ENCODE measurements at places on chromosomes 16 and 17. TPM values are rescaled to one million over a fixed set of nuclear protein-coding genes. Genes with fewer than 3 reads are reported as not detected.

- no peak for DNase-seq
- H3K4me1 ChIP-seq, result peaks cover 3% of the 10 kb centered on the region
- no peak overlapping the region for H3K4me3 ChIP-seq
- no peak overlapping the region for H3K27ac ChIP-seq
Observed at GRCh38 chr16:50208460-50208931, 55.4 kb downstream of the TENT4B start.

- H3K27ac ChIP-seq, result no peak overlapping the region
- no peak overlapping the region for H3K4me3 ChIP-seq
Observed at GRCh38 chr17:57078274-57078673, 6.8 kb upstream of the AKAP1 start.

GRCh38 chr17:69900829-69901228 is 174.2 kb upstream of the KCNJ16 start:
- H3K27me3 ChIP-seq, result no peaks in the 10 kb centered on the region
- no peaks in the 10 kb centered on the region for H3K4me1 ChIP-seq
- no peak overlapping the region for H3K27ac ChIP-seq
- H3K4me3 ChIP-seq, result no peak overlapping the region
- DNase-seq, result no peak

DNA sequence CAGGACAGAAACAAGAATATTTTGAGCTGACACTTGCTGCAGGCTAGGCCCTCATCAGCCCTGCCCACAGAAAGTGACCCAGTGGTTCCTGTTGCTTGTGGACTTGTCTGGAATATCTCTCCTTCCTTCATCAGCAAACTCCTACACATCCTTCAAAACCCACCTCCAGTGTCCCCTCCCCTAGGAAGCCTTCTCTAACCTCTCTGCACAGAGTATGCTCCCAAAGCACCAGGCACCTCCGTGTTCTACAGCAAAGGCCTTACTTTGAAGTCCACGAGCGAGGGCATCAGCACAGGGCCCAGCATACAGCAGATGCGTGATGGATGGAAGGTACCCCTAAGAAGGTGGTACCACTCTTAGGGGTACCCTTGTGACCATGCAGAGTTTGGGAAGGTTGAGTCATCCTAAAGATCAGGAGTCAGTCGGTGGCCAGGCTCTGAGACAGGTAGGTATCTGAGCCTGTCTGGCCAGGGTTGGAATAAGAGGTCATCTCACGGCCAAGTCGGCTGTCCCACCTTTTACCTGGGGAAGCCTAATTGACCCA is 2.0 kb downstream of the CCDC102A start:
- no peaks in the 10 kb centered on the region for H3K36me3 ChIP-seq
- no peak overlapping the region for H3K4me3 ChIP-seq
- peak overlapping the region; percentile 100 for H3K27ac ChIP-seq
- peaks cover 88% of the 10 kb centered on the region for H3K4me1 ChIP-seq
- H3K27me3 ChIP-seq, result no peaks in the 10 kb centered on the region
- DNase-seq, result no peak

DNA sequence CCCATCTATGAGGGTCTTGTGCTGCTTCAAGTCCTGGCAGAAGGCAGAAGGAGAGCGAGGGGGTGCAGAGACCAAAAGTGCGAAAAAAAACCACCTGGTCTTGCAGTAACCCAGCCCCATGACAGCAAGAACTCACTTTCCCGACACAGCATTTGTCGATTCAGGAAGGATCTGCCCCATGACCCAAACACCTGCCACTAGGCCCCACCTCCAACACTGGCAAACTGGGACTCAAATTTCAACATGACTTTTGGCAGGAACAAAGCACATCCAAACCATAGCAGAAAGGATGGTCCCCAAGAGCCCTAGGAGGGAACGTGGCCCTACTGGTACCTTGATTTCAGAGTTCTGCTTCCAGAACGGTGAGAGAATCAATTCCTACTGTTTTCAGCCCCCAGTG is 34.7 kb upstream of the KLHDC4 start:
- no peak overlapping the region for H3K27ac ChIP-seq
- no peak overlapping the region for H3K4me3 ChIP-seq
- H3K27me3 ChIP-seq, result no peaks in the 10 kb centered on the region
- DNase-seq, result no peak

DNA sequence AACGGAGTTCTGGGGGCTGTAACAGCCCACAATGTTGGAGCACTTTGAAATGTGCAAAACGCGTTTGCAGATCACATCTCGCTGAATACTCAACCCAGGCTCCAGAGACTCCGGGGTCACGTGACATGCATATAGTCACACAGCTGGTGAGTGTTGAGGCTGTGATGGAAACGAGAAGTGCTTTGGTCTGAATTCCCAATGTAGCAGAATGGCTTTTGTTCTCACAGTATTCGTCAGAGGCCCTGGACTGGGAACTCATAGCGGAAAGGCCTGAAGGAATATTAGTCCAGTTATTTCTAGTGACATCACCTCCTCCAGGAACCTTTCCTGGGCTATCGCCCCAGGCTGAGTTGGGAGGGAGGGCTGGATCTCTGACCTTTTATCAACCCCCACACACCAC is 95.8 kb upstream of the CRHR1 start:
- no peak overlapping the region for H3K4me3 ChIP-seq
- H3K36me3 ChIP-seq, result no peaks in the 10 kb centered on the region
- H3K27ac ChIP-seq, result no peak overlapping the region
- H3K27me3 ChIP-seq, result peaks cover 2% of the 10 kb centered on the region
- no peak for DNase-seq
- H3K4me1 ChIP-seq, result no peaks in the 10 kb centered on the region

- H3K36me3 ChIP-seq, result no peaks in the 10 kb centered on the region
- H3K27ac ChIP-seq, result peak overlapping the region; percentile 26
- peaks cover 20% of the 10 kb centered on the region for H3K4me1 ChIP-seq
- no peaks in the 10 kb centered on the region for H3K27me3 ChIP-seq
Observed at GRCh38 chr17:49850772-49851386, 3.0 kb upstream of the TAC4 start.

- H3K4me3 ChIP-seq, result no peak overlapping the region
- H3K27me3 ChIP-seq, result no peaks in the 10 kb centered on the region
- H3K4me1 ChIP-seq, result peaks cover 60% of the 10 kb centered on the region
- no peak for DNase-seq
- H3K27ac ChIP-seq, result peak overlapping the region; percentile 97
Observed at GRCh38 chr17:17749921-17750320, 68.7 kb downstream of the RAI1 start.

DNA sequence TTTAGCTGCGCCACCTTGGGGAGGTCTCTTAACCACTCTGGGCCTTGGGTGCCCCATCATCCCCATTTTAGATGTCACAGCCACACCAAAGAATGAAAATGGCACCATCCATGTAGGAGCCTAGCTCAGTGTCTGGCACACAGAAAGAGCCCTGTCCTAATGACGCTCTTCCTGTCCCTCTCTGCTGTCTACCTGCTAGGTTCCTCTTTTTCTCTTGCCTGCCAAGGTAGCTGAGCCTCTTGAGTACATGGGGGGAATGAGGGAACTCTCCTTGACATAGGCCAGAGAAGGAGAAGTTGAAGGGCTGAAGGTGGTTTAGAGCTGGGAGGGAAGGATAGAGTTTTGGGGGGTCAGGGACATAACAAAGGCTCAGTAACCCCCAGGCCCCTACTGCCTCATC is 1.8 kb downstream of the RUNDC3A start:
- no peak overlapping the region for H3K27ac ChIP-seq
- no peak overlapping the region for H3K4me3 ChIP-seq
- no peaks in the 10 kb centered on the region for H3K36me3 ChIP-seq
- no peak for DNase-seq

DNA sequence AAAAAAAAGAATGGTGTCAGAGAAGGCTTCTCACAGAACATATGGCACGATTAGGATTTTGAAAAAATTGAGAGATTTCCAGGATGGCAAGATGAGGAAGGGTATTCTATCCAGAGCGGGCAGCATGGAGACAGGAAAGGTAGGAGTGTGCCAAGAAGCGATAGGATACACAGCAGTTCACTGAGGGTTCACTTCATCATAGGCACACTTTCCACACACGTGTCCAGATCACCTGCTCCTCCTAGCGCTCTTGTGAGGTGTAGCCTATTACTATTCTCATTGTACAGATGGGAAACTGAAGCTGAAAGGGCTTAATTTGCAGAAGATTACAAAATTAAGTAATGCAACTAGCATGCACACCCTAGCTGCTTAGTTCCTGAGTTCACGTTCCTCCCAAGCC is 6.2 kb upstream of the ELAC2 start:
- DNase-seq, result no peak
- no peak overlapping the region for H3K27ac ChIP-seq
- H3K36me3 ChIP-seq, result no peaks in the 10 kb centered on the region
- no peak overlapping the region for H3K4me3 ChIP-seq
- peaks cover 11% of the 10 kb centered on the region for H3K27me3 ChIP-seq
- peaks cover 7% of the 10 kb centered on the region for H3K4me1 ChIP-seq

- DNase-seq, result no peak
- no peaks in the 10 kb centered on the region for H3K27me3 ChIP-seq
- no peak overlapping the region for H3K4me3 ChIP-seq
- no peaks in the 10 kb centered on the region for H3K4me1 ChIP-seq
Observed at GRCh38 chr17:13337864-13338371, 263.8 kb downstream of the HS3ST3A1 start.

DNA sequence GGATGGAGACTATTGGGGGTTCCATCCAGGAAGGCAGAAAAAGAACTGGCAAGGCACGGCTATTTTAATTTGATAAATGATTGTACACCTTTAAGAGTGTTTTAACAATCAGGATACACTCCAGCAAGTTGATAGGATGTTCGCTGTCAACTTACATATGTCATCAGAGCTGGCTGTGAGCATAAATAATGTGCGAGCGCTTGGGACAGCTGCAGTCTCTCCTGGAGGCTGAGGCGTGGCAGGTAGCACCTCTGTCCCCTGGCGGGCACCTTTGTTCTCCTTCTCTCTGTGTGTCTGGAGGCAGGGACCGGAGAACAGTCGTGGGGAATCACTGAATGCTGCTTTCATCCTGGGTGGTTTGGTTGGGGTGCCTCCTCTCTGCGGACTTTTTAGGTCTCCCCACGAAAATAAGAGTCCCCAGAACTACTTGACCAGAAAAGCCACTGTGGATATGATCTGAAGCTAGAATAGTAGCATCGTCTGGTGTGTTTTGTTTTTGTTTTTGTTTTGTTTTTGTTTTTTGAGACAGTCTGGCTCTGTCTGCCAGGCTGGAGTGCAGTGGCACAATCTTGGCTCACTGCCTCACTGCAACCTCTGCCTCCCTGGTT is 9.4 kb downstream of the BAHCC1 start:
- peaks cover 2% of the 10 kb centered on the region for H3K4me1 ChIP-seq
- no peak overlapping the region for H3K4me3 ChIP-seq
- no peak overlapping the region for H3K27ac ChIP-seq
- no peaks in the 10 kb centered on the region for H3K27me3 ChIP-seq

- no peaks in the 10 kb centered on the region for H3K27me3 ChIP-seq
- no peak for DNase-seq
- no peaks in the 10 kb centered on the region for H3K4me1 ChIP-seq
Observed at GRCh38 chr16:51816929-51817328, 665.9 kb upstream of the SALL1 start.

GRCh38 chr16:60553090-60553757 is 1483.0 kb downstream of the CDH8 start:
- H3K4me3 ChIP-seq, result no peak overlapping the region
- no peak overlapping the region for H3K27ac ChIP-seq
- no peak for DNase-seq
- no peaks in the 10 kb centered on the region for H3K36me3 ChIP-seq

- peaks cover 15% of the 10 kb centered on the region for H3K27me3 ChIP-seq
- peak; percentile 28 for DNase-seq
- H3K4me3 ChIP-seq, result no peak overlapping the region
- H3K4me1 ChIP-seq, result no peaks in the 10 kb centered on the region
- no peaks in the 10 kb centered on the region for H3K36me3 ChIP-seq
Observed at GRCh38 chr16:21083729-21084268, 66.8 kb downstream of the DNAH3 start.

DNA sequence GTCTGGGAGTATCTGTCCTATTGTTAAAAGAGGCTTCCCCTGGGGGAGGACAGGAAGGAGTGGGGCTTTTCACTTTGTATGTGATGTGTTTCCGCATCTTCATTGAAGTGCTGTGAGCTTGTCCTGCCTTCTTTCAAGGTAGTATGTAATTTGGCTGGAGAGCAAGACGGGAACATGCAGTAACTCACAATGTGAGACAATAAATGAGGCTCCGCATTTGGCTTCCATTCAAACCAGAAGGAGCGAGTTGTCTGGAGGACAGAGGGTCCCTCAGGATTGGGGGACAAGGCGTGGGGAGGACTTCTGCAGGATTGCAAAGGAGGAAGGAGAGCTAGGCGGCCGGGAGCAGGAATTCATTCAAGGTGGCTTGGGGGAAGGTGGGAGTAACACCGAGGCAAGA is 203.5 kb downstream of the RBFOX3 start:
- no peaks in the 10 kb centered on the region for H3K36me3 ChIP-seq
- H3K4me1 ChIP-seq, result no peaks in the 10 kb centered on the region
- H3K27me3 ChIP-seq, result no peaks in the 10 kb centered on the region
- H3K4me3 ChIP-seq, result no peak overlapping the region

DNA sequence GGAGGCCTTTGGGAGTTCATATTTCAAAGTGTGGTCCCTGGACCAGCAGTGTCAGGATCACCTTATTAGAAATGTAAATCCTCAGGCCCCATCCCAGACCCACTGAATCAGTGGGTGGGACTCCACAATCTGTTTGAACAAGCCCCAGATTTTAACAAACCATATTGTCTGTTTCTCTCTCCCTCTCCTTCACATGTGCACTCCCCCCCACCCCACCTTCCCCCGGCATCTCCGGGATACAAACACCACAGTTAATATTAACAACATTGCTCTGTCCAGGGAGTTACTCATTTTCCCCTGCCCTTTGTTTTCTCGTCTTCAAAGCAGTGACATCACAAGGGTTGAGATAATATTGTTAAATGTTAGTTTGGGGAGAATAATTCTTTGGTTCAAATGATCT is 127.3 kb downstream of the KATNIP start:
- no peak overlapping the region for H3K4me3 ChIP-seq
- peaks cover 7% of the 10 kb centered on the region for H3K36me3 ChIP-seq
- H3K4me1 ChIP-seq, result no peaks in the 10 kb centered on the region
- H3K27me3 ChIP-seq, result no peaks in the 10 kb centered on the region

GRCh38 chr17:73390221-73390620 is 78.4 kb upstream of the CDC42EP4 start:
- H3K27ac ChIP-seq, result no peak overlapping the region
- H3K4me1 ChIP-seq, result no peaks in the 10 kb centered on the region
- H3K36me3 ChIP-seq, result no peaks in the 10 kb centered on the region
- DNase-seq, result no peak
- H3K4me3 ChIP-seq, result no peak overlapping the region

GRCh38 chr17:67111327-67111726 is 67.0 kb downstream of the CACNG1 start:
- no peaks in the 10 kb centered on the region for H3K4me1 ChIP-seq
- H3K4me3 ChIP-seq, result no peak overlapping the region
- H3K27me3 ChIP-seq, result no peaks in the 10 kb centered on the region
- no peak overlapping the region for H3K27ac ChIP-seq
- peaks cover 74% of the 10 kb centered on the region for H3K36me3 ChIP-seq
- no peak for DNase-seq

- H3K4me1 ChIP-seq, result peaks cover 32% of the 10 kb centered on the region
- H3K27me3 ChIP-seq, result no peaks in the 10 kb centered on the region
- no peak overlapping the region for H3K27ac ChIP-seq
Observed at GRCh38 chr16:89869911-89870310, 3.5 kb upstream of the TCF25 start.

- no peaks in the 10 kb centered on the region for H3K27me3 ChIP-seq
- H3K27ac ChIP-seq, result no peak overlapping the region
- peak overlapping the region; percentile 3 for H3K4me3 ChIP-seq
- H3K36me3 ChIP-seq, result peaks cover 74% of the 10 kb centered on the region
- no peak for DNase-seq
Observed at GRCh38 chr16:50671644-50672260, 9.4 kb downstream of the SNX20 start.

The IL21R gene
- total RNA-seq, result 44.3 TPM

The PIGS gene
- 60.9 TPM for total RNA-seq

The DHX38 gene
- 120 TPM for total RNA-seq

The ELOB gene
- 71.8 TPM for total RNA-seq

The SRCIN1 gene
- not detected for total RNA-seq

The MGAT5B gene
- total RNA-seq, result 2.4 TPM

The LRRC46 gene
- 0.63 TPM for total RNA-seq

The ADAD2 gene
- total RNA-seq, result not detected

The CD300E gene
- total RNA-seq, result not detected

Measured in T-cell (primary cell).